NCI-H1092 (cell line): ENCODE measurements at places on chromosomes 2 and 18.

GRCh38 chr2:160583146-160583535, 89.5 kb upstream of the RBMS1 start:
- DNase-seq = peak; percentile 7

- DNase-seq = no peak
These were observed 77.6 kb upstream of the BCL2L11 start for GRCh38 chr2:111042772-111043771.

- no peak for DNase-seq
These were observed 49.5 kb upstream of the MBOAT2 start for GRCh38 chr2:9052821-9053533.

DNA sequence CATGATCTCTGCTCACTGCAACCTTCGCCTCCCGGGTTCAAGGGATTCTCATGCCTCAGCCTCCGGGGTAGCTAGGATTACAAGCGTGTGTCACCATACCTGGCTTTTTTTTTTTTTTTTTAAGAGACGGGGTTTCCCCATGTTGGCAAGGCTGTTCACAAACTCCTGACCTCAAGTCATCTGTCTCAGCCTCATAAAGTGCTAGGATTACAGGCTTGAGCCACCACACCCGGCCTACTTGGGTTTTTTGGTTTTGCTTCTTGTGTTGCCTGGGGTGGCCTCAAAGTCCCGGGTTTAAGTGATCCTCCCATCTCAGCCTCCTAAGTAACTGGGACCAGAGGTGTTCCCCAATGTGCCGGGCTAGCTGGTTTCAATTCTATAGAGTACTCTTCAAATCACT, 64.6 kb downstream of the NAPG start:
- no peak for DNase-seq

DNA sequence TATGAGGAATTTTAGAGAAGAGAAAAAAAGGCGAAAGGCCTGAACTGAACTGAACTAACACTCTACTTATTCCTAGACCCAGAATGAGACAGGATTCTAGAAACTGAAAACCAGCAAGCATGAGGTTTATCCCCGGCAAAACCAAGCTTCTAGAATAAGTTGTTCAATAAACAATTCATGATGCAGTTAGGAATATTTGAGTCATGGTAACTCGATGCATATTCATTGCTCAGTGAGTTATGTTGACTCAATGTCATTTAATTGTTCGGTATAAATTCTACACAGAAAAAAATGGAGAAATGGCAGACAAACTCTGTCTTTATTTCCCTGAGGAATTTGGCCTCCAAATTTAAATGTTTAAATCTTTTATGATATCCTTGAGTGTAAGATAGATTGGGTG, 321.5 kb downstream of the SATB2 start:
- DNase-seq = no peak

GRCh38 chr18:32469190-32469651, 1.5 kb downstream of the GAREM1 start:
- peak; percentile 11 for DNase-seq

DNA sequence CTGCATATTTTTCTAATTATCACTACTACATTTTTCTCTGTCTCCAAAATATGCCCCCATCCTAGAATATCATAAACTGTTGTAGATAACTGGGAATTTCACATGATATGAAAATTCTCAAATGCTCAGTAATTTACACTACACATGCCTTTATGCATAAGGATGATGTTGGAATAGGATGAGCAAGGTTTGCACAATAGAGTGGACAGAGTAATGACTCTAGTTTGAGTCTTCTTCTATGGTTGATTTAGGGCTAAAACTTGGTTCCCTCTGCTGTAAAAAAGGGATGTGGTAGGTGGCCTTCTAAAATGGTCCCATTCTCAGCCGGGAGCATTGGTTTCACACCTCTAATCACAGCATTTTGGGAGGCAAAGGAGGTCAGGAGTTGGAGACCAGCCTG, 129.9 kb downstream of the BCL11A start:
- no peak for DNase-seq

DNA sequence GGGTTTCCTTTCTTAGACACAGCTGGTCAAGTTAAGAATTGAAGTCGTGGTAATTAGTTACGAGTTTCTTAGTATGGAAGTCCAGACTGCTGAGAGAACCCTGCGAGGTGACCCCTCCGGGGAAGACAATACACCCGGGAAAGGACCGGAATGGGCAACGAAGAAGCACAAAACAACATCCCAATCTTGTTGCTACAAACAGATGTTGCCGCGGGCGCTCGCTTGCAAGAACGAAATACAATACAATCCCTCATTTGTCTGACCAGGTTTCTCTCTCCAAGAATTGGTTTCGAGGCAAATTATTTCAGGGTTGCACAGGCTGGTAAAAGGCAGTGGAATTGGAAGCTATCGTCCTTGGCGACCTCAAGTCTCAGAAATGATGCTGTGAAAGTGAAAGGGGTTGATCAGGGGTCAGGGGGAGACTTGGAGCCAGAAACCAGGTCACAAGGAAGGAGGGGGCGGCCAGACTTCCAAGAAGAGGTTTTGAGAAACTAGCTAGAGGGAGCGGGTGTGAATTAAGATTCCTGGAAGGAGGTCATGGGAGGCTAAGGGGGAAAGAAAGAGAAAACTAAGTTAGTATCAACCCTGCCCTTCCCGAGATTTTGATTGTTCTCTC, 401.9 kb downstream of the HRH4 start:
- DNase-seq = no peak

- DNase-seq = peak; percentile 3
These were observed 155.9 kb downstream of the ESCO1 start for GRCh38 chr18:21444465-21445212.

DNA sequence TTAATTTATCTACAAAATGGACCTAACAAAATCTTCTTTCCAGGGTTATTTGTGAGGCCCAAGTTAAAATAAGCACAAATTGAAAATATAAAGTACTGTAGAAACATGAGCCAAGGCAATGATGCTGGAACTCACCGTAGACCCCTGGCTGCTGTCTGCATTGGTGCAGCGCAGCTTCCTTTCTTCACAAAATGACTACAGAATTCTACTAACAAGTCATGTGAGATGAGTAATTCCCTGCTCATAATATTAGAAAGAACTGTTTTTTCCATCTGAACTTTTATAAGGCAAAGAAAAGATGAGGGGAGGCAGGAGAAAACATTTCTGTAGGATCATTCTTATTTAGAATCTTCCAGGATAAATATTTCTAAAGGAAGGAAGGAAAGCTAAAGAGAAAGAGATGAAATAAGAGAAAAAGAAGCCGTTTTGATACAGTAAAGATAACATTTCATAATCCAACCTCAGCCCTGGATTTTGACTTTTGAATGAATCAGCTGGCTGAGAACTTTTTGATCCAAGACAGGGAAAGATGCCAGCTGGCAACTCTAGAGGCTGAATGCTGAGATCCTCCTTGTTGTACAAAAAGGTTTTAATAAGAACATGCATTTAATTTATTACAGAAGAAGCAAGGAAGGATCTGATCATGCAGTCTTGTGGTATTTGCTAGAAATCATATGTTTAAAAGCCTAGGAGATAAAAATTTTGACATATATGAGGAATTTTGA, 183.9 kb upstream of the KLHL14 start:
- no peak for DNase-seq

- no peak for DNase-seq
These were observed 441.4 kb downstream of the NBAS start for GRCh38 chr2:15119722-15120175.

- DNase-seq = no peak
These were observed 895 bp downstream of the DQX1 start for GRCh38 chr2:74524955-74525716.

DNA sequence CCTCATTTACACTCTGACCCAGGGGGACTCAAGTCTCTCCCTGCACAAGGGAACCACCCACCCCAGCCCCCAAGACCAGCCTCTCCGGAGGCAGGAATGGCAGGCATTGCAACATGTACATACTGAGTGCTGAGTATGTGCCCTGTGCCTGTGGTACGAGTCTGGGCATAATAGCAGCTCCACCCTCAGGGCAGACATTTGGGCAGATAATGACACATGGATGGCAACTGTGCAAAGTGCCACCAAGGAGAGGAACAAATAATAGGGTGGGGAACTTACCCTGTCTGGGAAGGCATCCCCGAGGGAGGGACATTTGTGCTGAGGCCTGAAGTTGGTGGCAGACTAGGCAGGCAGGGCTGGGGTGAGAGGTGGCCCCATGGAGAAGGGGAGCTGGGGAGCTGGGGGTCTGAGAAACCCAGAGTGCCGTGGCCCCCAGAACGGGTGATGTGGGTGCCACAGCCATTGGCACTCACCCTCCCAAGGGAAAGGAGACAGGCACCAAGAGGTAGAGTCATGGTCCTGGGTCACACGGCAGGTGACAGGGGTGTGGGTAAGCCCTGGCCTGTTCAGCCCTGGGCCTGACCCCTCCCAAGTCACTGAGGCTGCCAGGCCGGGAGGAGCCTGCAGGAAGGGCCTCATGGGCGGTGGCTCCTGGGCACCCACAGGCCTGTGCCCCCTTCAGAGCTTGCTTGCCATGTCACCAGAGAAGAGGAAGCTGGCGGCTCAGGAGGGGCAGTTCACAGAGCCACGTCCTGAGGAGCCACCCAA, 15.7 kb upstream of the GPR17 start:
- DNase-seq = no peak

DNA sequence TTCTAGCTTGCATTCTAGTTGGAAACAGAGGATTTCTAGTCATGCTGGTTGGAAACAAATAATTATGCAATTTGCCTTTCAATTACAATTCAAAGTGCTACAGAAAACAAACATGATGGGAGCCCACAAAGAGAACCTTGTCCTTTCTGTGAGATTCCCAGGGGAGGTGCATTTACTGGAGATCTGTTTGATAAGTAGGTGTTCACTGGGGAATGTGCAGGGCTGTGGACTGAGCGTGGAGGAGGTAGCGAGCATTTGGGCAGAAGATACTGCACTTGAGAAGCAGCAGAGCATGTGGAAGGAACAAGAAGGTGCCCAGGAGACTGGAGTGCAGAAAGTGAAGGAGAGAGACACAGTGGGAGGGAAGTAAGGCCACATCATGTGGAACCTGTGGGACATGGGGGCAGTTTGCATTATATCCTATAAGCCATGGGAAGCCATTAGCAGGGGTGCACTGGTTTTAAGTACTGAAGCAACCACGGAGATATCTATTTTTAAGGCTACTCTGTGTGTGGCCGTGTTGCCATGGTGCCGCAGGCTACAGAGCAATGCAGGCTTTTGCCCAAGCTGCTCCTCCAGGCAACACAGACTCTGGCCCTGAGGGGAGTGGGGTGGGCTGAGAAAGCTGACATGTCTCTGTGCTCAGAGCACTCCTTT, 154.0 kb downstream of the ANTXR1 start:
- no peak for DNase-seq

DNA sequence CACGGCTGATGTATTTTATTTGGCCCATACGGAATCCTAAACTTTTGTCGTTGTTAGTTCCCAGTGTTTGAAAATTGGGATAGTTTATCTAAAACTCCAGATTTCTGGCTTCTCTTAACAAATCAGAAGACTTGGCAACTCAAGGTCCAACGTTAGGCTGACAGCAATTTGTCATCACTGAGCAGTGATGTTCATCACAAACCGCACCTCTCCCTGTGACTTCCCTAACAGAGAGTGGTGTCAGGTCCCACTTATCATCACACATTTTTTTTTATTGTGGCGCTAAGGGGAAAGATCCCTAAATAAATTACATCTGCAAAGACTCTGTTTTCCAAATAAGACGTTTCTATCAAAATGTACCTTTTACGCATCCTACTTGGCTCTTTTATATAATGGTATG, 55.7 kb downstream of the RASGRP3 start:
- no peak for DNase-seq

DNA sequence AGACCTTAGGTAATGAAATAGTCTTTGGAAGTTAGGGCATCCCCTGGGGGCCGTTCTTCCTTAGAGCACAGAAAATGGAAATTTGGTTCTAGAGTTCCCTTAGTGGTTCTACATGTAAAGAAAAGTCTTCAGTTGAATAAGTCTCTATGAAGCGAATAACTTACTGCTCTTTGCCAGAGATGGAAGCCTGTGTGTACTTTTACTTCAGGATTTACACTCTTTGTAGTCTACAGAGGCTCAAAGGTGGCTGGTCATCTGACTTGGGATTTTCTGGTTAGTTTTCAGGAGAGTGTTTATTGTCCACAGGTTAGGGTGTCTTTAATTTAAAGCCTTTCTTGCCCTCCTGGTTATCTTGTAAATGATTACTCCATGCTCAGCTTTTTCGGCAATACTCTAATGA, 210.6 kb downstream of the ZNF521 start:
- no peak for DNase-seq

DNA sequence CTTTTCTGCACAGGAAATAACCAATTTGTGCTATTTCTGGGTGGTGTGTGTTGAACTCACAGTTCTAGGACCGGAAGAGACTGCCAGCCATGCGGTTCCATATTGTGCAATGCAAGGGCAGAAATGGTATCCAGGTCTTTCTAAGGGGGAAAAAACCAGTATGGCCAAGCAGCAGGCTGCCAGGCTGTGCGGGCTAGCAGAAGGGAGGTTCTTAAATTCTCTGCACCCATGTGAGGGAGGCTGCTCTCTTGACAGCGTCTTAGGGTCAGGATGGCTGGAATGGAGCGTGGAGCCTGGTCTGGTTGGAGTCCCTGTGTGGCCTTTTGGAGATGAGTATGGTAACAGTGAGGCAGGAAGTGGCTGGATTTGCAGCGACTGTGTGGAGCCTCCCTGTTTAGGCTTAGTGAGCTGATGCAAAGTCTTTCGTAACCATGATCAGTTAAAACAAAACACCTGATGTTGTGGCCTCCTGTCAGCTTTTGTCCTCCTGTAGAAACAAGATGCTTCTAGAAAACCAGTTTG, 52.6 kb downstream of the NCK2 start:
- DNase-seq = no peak

GRCh38 chr18:43524260-43524659, 247.0 kb upstream of the SYT4 start:
- DNase-seq = no peak

DNA sequence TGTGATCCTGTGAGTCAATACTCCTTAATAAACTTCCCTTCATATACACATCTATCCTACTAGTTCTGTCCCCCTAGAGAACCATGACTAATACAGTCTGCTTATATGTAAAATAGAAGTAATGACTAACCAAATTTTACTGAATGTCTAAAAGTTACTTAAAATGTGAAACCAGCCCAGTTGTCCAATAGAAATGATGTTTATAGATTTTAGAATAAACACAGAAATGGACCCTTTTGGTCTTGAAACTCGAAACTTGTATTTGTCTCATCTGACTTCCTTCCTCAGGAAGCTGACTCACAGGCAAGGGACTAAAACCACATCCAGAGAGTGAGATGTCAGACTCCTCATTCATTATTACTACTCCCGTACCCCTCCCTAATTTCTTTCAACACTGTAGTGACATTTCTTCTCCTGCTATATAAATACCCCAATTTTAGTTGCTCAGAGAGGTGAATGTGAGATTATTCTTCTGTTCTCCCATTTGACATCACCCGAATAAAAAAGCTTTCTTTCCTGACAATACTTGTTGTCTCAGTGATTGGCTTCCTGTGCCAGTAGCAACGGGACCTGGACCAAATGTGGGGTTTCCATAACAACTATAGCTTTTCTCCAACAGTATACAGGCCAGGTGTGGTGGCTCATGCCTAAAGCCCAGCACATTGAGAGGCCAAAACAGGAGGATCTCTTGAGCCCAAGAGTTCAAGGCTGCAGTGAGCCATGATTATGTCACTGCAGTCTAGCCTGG, 486.0 kb downstream of the ERBB4 start:
- no peak for DNase-seq

GRCh38 chr2:66561645-66562303, 126.8 kb downstream of the MEIS1 start:
- no peak for DNase-seq
